ENCODE measurements at places on chromosomes 3 and 15.

- no peak for DNase-seq
Measured at GRCh38 chr3:45775571-45776300, 20.6 kb downstream of the SLC6A20 start.

- DNase-seq, result no peak
Measured at GRCh38 chr3:4531478-4532025, 38.4 kb downstream of the ITPR1 start.

DNA sequence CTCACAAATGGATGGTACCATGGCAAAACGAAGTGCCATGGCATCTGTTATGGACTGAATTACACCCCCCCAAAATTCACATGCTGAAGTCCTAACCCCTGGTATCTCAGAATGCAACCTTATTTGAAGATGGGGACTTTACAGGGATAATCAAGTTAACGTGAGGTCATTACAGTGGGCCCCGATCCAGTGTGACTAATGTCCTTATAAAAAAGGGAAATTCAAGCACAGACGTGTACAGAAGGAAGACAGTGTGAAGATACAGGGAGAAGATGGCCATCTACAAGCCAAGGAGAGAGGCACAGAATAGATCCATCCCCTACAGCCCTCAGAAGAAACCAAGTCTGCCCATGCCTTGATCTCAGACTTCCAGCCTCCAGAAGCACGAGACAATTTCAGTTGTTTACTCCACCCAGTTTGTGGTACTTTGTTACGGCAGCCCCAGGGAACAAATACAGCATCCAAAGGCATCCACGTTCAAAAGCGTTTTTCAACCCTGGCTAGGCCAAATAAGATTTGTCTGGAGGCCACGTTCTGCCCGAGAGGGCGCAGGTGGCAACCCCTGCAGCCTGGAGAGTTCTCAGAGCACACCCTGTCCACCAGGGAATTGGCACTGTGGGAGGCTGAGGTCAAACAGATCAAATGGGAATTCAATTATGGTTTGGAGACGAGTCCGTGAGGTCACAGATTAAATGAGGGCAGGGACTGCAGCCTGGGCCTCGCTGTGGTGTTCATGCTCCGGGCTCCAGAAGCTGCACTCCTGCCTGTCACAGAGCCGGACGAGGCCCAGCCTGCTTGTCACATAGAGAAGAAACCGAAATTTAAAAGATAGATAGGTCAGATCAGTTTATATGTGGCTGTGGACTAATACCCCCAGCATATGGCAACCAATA lies 494.8 kb downstream of the SHQ1 start:
- no peak for DNase-seq

- DNase-seq, result no peak
Measured at GRCh38 chr3:174697310-174697709, 161.8 kb upstream of the NAALADL2 start.

DNA sequence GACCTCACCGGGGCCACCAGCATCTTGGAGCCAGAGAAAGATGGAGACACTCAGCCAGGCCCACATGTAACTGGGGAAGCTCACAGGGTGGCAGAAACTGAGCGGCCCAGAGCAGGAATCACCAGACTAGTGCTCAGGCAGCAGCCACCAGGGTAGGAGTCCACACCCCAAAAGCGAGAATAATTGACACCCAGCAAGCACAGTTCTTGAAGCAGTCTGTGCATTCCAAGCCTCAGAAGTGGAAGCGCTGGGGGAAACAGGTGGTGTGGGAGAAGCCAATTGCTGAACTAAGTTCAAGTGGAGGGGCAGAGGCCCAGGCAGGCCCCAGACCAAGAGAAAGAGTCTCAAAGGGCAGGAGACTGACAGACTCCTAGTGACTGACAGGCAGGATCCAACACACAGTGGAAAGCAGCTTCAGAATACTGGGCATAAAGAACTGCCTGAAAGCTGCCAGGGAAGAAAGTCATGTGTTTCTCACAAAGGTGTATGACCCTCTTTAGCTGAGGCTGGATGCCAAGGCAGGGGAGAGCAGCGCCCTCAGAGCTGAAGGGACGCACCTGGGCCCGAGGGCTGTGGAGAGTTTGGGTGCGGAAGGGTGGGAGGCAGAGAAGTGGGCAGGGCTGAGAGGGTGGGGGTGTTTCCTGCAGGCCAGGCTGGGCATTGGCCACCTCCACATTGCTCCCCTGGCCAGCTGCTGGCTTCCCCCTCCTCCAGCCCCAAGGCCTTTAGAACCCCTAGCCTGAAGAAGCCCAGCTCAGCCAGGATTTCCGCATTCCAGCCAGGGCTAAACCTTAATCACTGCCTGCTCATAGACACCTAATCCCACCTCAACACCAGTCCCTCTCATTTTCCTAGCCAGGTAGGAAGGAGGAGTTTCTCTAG lies 7.7 kb downstream of the NT5DC2 start:
- no peak for DNase-seq

DNA sequence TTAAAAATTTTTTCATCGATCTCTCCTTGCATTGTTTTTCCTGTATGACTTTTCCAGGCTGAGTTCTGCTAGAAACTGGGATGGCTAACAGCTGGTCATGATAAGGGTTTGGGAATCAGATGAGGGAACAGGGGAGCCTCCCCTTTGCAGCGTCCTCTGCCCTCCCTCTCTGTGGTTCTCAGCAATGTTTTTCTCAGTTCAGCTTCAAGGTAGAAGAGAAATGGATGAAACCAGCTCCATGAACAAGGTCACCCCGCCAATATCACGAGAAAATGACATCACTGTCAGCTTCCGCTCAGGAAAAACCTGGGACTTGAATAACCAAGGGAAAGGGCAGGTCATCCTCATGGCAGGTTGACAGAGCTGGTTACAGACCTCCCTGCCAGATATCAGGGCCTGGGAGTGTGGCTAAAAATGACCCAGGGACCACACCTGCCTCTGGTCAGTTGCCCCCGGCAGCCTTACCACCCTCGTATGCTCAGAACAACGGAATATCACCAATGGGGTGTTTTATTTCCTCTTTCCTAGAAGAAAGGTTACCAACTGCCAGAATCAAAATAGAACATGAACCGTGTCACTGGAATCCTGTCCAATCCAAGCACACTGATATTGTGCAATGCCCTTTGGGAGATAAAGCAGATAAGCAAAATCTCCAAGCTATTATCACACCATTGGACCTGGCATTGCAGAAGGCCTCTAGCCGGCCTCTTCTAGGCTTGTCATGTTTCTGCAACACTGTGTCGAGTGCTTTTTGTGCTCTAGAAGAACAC lies 26.1 kb downstream of the LSM3 start:
- DNase-seq, result no peak

DNA sequence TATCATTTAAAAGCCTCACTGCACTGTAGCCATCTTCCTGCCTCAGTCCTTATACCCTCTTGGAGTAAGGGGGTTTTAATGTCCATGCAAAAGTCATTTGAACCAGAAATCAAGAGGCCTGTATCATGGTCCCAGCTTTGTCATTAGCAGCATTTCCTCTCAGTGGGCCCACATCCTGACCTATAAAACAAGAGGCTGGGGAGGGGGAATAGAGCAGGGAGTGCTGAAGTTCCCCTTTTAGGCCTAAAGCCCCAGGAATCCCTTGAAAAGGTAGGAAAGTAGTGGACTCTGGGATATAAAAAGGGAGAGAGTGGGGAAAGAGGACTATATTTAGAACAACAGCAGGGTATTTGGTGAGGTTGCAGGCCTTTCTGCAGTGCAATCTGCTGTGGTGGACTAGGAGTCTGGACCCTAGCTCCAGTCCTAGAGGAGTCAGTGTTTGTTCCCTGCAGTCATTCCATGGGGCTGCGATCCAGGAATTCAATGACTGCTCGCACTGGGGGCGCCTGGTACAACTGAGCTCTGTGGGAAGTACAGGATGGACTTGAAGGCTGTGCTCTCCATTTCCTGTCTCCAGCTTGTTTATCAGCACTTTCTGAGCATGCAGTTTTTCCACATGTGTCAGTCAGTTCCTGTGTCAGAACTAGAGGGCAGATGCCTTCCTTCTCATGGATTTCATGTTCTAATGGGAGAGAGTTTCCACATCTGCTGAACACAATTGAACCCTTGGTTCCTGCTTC lies 46.8 kb downstream of the PDHB start:
- DNase-seq, result no peak

DNA sequence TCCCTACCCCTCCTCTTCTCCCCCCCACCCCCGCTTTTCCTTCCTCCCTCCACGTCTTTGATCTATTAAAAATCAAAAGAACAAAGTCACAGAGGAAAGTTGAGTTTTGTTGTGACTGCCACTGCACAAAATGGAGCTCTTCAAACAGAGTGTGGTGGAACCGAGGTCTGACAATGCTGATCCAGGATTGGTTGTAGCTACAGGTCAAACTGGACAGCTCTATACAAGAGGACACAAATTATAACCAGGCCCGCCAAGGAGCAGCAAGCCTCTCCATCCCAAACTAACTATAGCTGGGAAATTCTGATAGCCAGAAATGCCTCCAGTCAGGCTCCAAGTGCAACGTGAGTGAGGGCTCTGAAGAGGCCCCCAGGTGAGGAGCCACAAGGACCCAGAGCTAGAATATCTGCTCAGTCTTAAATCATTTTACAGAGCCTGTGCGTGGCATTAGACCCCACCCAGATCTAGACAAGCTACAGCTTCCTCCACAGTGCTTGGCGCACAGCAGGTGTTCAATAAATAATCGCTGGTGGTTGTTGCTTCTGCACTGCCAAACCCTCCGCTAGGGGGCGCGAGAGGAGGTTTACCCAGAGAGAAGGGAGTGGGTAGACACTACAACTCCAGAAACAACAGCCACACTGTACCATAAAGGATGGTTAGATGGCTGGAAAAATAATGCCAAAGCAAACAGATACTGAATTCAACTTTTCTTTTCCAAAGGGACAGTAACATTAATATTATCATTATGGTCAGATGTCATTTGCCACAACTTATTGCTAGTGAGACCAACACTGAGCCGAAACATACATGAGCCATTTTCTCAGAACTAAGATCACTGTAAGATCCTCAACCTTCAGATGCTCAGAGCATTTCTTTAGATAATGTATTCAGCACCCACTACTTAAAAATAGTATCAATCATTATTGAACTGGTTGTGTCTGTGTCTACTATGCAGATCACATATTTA lies 44.6 kb downstream of the ZIC4 start:
- no peak for DNase-seq

- DNase-seq, result no peak
Measured at GRCh38 chr15:39593071-39593655, 12.3 kb downstream of the THBS1 start.

DNA sequence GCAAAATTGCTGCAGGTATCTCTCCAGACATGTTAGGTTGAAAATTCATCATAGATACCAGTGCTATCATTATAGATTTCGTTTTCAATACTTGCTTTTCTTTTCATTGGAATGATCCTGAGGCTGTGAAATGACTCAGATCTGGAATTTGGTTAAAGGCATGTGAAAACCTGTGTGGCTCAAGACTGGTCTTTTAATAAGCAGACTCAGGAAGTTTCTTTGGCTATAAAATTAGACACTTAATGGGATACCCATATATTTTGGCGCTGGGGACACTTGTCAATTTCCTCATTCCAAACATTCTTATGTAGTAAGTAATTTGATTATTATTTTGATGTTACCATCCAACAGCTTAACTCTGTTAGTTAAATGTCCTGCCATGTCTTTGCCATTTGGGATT lies 1041.1 kb upstream of the GBE1 start:
- no peak for DNase-seq

GRCh38 chr3:187767266-187768012 lies 22.2 kb upstream of the BCL6 start:
- DNase-seq, result no peak

- DNase-seq, result no peak
Measured at GRCh38 chr3:152835601-152836102, 721 bp downstream of the P2RY1 start.

GRCh38 chr3:58839187-58839586 lies 172.6 kb upstream of the FAM3D start:
- DNase-seq, result no peak

DNA sequence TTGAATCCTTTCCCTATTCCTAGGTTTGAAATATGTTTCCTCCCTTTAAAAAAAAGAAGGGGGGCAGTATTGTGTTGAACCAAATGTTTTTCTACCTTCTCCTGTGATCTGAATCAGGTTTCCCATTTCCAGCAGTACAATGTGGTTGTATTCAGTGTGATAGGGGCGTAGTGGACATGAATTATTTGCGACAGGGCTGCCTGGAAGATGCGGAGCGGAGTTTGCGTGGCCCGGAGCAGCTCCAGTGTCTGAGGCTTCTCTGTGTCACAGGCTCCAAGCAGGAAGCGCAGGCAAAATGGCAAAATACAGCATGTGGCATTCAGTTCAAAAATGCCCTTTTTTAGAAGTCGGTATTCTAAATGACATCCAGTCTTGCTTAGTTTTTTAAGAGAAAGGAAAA lies 154.4 kb downstream of the PGPEP1L start:
- DNase-seq, result no peak

GRCh38 chr3:53593611-53594010 lies 99.2 kb downstream of the CACNA1D start:
- DNase-seq, result no peak

DNA sequence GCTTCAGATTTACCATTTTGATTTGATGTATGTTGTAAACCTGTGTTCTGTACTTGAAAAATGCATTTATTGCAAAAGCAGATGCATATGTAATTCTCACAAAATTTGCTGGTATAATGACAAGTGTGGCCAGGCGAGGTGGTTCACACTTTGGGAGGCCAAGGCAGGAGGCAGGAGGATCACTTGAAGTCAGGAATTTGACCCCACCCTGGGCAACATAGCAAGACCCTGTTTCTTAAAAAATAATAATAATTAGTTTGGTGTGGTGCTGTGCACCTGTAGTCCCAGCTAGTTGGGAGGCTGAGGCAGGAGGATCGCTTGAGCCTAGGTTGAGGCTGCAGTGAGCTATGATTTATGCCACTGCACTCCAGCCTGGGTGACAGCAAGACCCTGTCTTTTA lies 4.7 kb upstream of the HYKK start:
- no peak for DNase-seq

- DNase-seq, result peak; percentile 20
Measured at GRCh38 chr3:52444860-52445793, at the start of gene SEMA3G. Gene SEMA3G (minus strand): TSS chr3:52445103. CDS start chr3:52445027, 76 bp downstream.

GRCh38 chr3:149452036-149452435 lies 22.5 kb upstream of the TM4SF4 start:
- no peak for DNase-seq

GRCh38 chr3:24017305-24017704 lies 72.2 kb downstream of the NR1D2 start:
- no peak for DNase-seq

- no peak for DNase-seq
Measured at GRCh38 chr3:32302601-32303398, 64.3 kb downstream of the CMTM8 start.

GRCh38 chr3:183809270-183809669 lies 16.1 kb downstream of the MAP6D1 start:
- no peak for DNase-seq

DNA sequence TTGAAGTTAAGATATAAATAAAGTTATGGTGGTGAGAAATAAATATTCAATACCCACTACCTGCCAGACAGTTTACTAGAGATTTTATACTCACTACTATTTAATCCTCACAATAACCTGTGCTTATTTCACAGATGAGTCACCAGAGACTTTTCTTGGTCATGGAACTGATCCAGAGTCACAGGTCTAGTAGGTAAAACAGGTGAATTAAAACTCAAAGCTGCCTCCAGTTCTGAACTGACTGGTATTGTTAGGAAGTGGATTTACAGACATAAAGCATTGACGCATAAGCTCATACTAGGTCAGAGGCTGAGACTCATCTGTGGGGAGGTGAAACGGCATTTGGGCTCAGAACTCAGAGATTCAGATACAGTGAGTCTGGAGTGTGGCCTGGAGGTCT lies 1009.9 kb downstream of the AGBL1 start:
- DNase-seq, result no peak
